ENCODE measurements at places on chromosomes 4 and X.

DNA sequence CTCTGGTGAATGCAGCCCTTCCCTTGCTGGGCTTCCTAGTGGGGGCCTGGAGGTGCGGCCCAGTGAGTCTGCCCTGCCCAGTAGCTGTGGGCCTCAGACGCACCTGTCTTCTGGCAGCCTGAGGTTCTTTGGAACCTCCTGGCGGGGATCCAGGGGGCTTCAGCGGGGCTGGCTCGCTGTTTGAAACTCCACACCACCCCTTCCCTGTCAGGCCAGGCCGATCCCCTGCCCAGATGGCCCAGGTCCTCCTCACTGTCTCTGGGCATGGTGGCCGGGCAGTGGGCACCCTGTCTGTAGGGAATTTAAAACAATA is 10.7 kb upstream of the NKX1-1 start:
- DNase-seq = no peak

- peak; percentile 85 for DNase-seq
These were observed 56.9 kb upstream of the PRPS1 start for GRCh38 chrX:107571296-107571998.

- no peak for DNase-seq
These were observed 53.3 kb downstream of the NFKB1 start for GRCh38 chr4:102554482-102554881.

DNA sequence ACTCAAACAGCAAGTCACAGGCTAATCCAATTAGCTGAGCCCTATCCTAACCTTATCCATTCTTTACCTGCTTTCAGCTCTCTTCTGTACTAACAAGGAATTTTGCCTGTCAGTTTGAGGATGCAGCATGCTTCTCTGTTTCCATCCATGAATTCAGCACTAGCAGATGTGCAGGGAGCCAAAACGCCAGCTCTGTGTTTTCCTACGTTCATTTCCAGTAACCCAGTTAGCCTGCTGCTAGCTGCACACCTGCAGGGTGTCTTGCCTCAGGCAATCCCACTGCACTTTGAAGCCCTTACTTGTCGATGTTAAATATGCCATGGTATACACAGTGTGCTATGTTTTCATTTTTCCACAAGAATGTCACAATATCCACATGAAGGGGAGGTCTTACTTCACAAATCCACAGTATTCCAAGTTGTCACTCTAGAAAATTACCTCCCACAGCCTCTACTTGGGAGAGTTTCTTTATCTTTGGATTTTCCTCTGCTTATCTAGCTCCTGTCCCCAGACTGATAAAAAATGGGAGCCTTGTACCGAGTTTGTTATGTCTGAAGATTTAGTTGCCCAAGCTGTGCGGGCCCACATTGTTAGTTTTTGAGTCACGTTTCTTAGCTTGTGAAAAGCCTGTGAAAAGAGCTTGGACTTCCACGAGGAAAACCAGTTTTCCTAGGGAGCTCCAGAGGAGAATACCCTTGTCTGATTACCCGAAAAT is 127.6 kb upstream of the HHIP start:
- no peak for DNase-seq

- DNase-seq = no peak
These were observed 148.6 kb downstream of the SLC4A4 start for GRCh38 chr4:71487344-71487920.

- DNase-seq = no peak
These were observed 1.9 kb downstream of the FAM114A1 start for GRCh38 chr4:38869511-38869910.

DNA sequence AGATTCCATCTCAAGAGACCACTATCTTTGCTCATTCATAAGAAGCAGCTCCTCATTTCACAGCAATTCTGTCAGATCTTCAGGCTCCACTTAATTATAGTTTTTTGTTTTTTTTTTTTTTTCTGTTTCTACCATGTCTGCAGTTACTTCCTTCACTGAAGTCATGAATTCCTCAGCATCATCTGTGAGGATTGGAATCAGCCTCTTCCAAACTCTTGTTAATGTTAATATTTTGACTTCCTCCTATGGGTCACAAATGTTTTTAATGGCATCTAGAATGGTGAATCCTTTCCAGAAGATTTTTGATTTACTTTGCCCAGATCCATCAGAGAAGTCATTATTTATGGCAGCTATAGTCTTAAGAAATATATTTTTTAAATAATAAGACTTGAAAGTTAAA is 53.1 kb downstream of the BMP2K start:
- peak; percentile 40 for DNase-seq

DNA sequence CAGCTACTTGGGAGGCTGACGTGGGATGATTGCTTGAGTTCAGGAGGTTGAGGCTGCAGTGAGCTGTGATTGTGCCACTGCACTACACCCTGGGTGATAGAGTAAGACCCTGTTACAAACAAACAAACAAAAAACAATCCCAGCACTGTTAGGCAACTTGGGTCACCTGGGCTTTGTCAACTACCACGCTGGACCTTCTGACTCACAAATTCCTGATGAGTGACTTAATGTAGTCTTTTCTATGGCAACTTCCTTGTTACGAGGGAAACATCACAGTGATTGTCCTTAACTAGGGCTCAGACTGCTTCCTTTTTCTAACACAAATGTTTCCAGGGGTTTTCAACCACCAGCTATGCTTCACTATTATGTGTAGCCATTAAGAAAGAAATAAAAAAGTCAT is 128.8 kb upstream of the GPC4 start:
- no peak for DNase-seq

DNA sequence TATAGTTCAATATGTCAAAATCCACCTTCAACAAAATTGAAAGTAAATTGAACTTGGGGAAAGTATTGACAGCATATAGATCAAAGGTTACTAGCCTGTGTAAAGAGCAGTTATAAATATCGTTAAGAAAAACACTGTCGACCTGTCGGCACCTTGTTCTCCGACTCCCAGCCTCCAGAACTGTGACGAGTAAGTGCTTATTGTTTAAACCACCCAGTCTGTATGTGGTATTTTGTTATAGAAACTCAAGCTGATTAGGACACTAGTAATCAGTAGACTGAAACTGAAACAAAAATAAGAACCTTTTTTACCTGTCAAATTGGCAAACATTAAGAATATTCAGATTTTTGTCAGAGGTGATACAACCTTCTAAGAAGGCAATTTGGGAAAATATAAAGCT is 17.0 kb downstream of the HTT start:
- DNase-seq = no peak

- no peak for DNase-seq
These were observed 2396.7 kb downstream of the PCDH7 start for GRCh38 chr4:33116871-33117270.

DNA sequence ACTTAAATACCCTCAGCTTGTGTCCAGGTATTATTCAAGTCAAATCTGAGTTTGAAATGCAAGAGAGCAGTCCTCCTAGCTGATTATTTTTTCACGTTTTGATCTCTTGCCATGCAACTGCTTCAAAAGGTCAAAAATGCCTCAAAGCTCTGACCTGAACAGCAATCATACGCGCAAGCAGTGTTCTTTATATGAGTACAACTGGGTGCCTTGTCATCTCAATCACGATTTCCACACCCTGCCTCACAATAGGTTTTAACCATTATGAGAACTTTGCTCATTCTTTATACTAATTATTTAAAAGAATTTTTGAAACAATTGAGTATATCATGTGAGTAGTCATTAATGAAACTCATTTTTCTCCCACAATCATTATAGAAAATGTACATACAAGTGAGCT is 649.1 kb downstream of the DMD start:
- no peak for DNase-seq

DNA sequence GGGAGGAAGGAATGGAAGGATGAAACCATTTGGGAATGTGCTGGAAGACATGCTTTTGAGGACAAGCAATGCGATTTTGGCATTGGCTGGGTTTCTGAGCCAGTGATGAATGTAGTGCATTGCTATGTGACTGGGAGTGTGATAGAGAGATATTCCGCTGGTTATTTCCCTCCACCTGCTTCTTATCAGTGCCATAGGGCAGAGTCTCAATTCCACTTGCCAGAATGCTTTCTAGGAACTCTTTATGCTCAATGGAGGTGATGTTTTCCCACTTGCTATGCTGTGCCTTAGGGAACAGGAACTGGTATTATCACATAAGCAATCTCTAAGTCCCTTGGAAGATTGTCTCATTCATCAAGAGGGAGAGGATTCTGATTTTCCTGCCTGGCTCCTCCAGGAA is 28.0 kb downstream of the TBL1X start:
- DNase-seq = no peak

DNA sequence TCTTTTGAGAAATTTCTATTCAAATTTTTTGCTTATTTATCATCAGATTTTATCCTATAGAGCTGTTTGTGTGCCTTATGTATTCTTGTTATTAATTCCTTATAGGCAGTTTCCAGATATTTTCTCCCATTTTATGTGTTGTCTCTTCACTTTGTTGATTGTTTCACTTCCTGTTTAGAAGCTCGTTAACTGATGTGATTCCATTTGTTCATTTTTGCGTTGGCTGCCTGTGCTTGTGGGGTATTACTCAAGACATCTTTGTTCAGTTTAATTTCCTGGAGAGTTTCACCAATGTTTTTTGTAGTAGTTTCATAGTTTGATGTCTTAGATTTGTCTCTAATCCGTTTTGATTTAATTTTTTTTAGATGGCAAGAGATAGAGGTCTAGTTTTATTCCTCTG is 14.6 kb downstream of the ZNF718 start:
- DNase-seq = no peak

DNA sequence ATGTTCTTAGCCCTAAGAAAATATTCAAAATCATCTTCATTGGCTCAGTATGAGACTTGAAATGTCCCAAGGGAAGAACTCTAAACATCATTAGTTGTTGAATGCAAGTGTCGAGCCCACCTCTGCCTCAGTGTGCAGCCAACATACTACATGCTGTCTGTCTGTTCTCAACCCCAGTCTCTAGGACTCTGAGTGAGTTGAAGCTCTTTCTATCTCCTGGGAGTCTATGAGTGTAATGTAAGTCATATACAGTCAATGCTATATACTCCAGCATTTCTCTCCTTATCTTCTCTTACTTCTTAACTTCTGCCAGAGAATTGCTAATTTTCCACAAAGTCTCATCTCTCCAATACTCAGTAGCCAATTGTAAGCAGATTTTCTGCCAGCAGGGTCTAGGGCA is 61.3 kb downstream of the SPATA18 start:
- DNase-seq = no peak

DNA sequence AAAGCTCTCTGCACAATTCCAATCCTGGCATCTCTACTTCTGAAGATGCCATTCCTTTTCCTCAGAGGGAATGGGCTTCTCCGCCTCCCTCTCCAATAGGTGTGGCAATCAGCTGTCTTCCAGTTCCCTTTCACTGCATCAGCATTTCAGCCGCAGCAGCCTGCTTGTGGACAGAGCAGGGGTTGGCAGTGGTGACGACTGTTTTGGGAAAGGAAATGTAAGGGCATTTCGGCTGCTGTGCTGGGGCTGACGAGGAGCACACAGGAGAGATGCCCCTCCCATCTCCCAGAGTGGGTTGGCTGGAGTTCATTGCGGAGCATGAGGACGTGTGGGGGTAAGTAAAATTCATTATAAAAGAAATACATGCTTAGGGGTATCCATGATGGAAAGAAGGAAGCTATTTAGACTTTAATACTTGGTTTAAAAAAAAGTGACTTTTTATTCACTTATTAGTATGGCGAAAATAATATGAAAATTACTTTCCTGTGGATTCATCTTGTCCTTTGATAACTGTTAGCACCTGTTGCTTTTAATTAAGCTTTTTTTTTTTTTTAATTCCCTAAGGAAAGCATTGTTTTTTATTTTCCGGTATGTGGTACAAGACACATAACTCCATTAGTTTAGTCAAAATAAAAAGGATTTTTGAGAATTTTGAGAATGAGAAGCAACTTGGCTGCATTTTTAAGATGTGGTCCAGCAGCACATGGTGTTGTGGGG is at the start of gene LIMCH1:
TSS of gene LIMCH1 (plus strand) at position 141 of the 717 bp plus-strand sequence. CDS start 67,839 bp downstream, outside the sequence.
- no peak for DNase-seq

GRCh38 chrX:136863826-136864225 is 16.7 kb downstream of the RBMX start:
- DNase-seq = no peak

DNA sequence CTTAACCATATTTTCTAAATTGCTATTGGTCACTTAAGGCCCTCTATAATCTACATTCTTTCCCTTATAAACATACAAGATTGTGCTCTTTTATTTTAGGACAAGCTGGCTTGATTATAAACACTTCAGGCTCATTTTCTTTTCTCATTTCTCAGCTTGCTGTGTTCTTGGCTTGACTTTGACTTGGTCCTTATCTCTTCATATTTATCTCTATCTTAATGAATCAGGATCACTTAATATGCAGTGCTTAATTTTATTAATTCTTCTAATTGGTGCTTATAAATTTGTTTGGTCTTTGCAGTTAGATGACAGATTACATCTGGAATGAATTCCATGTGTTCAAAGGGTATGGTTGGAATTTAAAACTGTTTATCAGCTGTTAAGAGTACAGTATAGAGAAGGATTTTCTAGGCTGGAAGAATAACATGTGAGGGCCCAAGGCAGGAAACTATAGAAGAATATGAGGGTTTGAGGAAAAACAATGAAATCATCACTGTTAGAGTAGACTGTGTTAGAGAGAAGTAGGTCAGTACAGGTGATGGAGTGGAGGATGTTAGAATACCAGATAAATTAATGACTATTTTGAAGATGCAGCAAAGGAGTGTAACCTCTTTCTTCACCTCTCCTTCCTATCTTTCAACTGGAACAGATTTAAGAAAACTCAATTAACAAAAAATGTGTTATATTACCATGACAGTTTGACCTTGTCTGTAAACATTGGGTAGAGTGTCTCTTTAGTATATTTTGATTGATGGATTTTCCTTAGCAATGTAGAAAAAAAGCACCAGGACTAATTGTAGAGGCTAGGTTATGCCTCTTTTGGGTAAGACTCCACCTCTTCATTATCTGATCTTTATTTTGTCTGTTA is 169.6 kb downstream of the RAPGEF2 start:
- no peak for DNase-seq

DNA sequence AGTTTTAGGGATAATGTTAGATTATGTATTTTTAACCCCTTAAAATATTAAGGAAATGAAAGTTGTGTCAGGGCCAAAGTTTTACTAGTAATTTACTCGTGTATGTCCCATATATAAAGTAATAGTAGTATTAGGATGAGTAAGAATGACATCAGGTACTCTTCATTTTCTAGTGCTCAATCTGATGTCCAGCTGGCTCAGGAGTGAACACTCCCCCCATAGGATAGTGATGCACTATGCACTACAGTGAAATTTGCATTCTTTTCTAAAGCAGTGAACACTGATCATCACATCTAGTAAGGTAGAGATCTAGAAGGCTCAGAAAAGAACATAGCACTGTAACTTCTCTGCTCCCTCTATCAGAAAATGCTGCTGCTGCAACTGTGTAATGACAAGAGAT is 409.7 kb downstream of the GLUD2 start:
- no peak for DNase-seq

GRCh38 chr4:137703195-137703594 is 170.9 kb upstream of the PCDH18 start:
- no peak for DNase-seq

GRCh38 chr4:24770032-24770584 is 25.3 kb upstream of the SOD3 start:
- no peak for DNase-seq

DNA sequence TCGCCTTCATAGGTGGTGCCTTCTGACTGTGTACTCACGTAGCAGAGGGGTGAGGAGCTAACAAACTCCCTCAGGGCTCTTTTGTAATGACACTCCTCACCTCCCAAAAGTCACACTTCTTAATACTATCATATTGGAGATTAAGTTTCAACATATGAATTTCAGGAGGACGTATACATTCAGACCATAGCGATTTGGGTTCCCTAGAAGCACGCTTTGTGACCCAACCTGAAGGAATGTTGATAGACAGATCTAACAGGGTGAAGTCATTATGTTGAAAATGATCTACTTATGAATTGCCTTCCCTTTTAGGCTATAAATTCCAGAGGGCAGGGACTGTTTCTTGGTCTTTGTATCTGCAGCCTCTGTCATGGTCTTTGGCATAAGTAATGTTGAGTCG is 3.2 kb upstream of the KLHL34 start:
- DNase-seq = no peak

- DNase-seq = no peak
These were observed 109.4 kb upstream of the TLL1 start for GRCh38 chr4:165763640-165764039.

Data from AG04449 (cell line).